Iris pigment epithelial cell (primary cell): ENCODE measurements at places on chromosomes 1 and 21.
A peak's percentile ranks its signal among the peaks of the same experiment; 100 is the strongest.

DNA sequence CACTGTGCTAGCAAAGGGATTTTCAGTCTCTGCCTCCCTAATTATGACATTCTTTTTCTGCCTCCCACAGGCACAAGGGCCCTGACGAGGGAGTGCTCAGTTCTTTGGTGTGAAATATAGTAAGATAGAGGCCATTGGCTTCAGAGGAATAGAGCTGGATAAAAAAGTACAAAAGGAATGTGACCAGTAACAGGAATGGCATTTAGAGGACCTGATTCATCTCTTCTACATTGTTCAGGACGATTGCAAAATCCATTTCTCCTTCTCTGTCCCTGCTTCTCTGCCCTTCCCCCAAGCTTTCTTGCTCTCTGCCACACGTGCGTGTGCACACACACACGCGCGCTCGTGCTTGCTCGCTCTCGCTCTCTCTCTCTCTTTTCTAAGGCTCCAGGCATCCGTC is 668.2 kb downstream of the KIF26B start:
- peak; percentile 95 for DNase-seq

DNA sequence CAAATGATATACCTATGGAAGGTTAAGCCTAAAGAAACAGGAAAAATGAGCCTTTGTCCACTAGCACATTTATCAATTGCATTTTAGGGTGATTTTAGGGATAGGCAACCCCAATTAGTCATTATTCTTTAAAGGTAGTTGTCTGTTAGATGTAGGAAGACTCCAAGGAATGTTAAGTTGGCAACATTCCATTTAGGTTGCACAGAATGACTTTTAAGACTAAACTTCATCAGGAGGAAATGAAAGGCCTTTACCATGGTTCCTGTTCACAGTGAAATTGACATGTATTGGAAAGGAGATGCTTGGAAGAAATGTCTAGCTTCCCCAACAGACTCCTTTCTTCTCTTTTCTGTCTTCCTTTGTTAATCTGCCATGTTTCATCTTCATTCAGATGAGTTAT is 1.6 kb upstream of the APOBEC4 start:
- DNase-seq, result no peak

- peak; percentile 49 for DNase-seq
These were observed 68.9 kb downstream of the DUSP10 start for GRCh38 chr1:221672965-221673364.

- DNase-seq, result peak; percentile 85
These were observed 1.3 kb downstream of the FNBP1L start for GRCh38 chr1:93448983-93449804.

- DNase-seq, result no peak
These were observed 113.7 kb upstream of the PLXNA2 start for GRCh38 chr1:208357644-208358507.

- peak; percentile 38 for DNase-seq
These were observed 6.3 kb upstream of the GPR25 start for GRCh38 chr1:200866521-200866920.

DNA sequence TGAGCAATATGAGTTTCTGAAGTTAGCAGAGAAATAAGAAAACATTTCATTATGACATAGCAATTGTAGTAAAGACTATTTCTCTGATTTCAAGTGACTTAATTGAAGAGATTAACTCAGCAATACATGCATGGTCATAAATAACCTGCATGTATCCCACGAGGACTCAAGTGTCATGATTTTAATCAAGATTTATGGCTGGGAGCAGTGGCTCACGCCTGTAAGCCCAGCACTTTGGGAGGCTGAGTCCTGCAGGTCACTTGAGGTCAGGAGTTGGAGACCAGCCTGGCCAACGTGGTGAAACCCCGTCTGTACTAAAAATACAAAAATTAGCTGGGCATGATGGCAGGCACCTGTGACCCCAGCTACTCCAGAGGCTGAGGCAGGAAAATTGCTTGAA is 311.9 kb upstream of the PLD5 start:
- DNase-seq, result no peak
